ENCODE measurements at places on chromosomes 11 and 22. TPM values are rescaled to one million over a fixed set of nuclear protein-coding genes. Genes with fewer than 3 reads are reported as not detected.

DNA sequence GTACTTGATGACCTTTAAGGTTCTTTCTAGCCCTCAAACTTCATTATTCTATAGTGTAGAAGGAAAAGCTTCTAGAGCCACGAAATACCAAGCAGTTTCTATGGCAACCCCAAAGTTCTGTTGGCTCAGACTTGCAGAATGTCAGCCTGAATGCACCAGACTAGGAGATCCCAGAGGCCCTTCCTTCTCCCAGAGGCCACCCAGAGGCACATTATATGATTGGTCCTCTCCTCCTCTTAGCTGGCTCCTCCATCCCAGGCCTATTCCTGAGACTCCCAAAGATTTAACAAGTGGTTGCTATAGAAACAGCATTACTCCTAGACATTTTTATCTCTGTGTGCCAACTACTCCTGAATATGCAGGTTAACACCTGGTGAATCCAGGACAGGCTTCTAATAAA lies 69.2 kb upstream of the CCDC90B start:
- no peak for DNase-seq

- DNase-seq, result no peak
Observed at GRCh38 chr11:36458129-36458915, 51.8 kb downstream of the TRAF6 start.

- DNase-seq, result no peak
Observed at GRCh38 chr11:93490996-93491618, 52.1 kb downstream of the SMCO4 start.

DNA sequence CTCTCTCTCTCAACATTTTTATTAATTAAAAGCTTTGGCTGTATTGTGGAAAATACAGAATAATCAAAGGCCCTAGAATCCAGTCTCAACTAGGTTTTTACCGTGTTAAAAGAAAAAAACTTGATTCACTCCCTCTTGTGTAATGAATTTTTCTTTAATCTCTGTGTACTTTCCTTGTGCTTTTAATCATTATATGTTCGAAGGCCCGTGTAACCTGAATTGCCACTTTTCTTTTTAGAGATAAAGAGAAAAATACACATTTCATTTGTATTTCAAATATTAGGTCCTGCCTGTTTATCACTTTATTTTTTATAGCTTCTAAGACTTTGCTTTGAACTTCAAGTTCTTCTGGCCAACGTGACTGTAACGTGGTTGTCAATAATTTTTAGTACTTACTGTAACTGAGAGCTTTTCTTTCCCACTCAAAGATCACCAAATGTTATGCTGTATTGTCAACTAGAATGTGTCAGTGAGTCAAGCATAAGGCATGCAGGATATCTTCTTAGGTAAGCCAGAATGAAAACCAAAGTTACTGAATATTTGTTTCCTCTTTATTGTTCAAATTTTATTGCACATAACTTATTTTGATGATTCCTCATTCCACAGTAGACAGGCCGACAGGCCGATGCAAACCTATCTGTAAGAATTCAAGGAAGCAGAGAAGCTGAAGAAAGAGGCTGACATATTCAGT lies 23.3 kb upstream of the FAR1 start:
- DNase-seq, result no peak

DNA sequence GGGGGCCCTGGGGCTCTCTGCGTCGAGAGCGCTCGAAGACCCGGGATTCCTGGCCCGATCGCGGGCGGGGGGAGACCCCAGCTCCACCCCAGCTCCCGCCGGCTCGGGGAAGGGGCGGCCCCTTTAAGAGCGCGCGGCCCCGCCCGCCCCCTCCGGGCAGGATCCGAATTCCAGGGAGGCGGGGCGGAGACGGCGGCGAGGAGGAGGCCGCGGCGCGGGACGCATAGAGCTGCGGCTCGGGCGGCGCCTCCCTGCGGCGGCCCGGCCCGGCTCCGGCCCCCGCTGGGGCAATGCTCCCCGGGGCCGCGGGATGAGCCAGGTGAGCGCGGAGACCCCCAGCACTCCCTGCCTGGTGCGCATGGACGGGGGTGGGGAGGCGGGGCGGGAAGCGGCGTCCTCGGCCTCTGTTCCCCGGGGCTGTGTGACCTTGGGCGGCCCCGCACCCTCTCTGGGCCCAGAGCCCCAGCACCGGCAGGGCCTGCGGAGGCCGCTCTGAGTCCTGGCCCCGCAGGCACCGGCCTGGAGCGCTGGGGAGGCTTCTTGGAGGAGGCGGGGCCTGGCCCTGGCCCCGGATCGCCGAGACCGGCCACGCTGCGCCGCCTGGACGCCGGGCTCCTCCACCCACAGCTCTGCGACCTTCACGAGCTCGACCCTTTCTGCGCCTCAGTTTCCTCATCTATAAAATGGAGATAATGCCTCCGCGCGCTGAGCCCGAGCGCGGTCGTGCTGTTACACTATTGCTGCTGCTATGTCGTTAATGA lies 565 bp downstream of the GAS2L1 start:
- DNase-seq, result peak; percentile 79

GRCh38 chr22:40176921-40177737 lies 596 bp upstream of the TNRC6B start:
- DNase-seq, result no peak

DNA sequence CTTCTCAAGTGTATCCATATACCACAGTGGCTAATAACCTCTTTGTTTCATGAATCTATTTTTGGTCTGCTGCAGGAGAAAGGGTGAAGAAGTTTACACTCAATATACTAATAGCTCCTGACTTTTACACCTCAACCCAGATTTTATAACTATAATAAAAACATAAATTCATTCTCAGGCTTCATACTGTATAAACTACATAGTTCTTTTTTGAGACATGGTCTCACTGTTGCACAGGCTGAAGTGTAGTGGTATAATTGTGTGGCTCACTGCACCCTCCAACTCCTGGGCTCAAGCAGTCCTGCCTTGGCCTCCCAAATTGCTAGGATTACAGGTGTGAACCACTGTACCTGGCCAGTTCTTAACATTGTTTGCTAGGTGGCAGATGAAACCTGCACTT lies 17.8 kb upstream of the CCDC179 start:
- DNase-seq, result no peak

DNA sequence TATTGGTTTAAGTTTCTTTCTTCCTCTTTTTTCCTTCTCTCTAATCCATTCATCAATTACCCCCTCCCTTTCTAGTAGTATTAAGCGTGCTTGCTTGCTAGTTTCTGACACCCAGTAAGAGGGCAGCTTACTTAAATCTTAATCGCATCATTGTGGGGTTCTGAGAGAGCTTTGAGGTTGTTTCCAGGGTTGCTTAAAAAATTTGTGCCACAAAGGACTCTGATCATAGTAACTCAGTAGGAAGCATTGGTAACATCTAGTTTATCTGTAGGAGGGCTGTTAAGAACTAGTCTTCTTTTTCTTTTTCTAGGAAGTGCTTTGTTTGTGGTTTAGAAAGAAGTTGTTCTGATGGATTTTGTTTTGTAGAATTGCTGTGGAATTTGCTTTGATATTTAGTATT lies 45.3 kb downstream of the TMEM135 start:
- no peak for DNase-seq

DNA sequence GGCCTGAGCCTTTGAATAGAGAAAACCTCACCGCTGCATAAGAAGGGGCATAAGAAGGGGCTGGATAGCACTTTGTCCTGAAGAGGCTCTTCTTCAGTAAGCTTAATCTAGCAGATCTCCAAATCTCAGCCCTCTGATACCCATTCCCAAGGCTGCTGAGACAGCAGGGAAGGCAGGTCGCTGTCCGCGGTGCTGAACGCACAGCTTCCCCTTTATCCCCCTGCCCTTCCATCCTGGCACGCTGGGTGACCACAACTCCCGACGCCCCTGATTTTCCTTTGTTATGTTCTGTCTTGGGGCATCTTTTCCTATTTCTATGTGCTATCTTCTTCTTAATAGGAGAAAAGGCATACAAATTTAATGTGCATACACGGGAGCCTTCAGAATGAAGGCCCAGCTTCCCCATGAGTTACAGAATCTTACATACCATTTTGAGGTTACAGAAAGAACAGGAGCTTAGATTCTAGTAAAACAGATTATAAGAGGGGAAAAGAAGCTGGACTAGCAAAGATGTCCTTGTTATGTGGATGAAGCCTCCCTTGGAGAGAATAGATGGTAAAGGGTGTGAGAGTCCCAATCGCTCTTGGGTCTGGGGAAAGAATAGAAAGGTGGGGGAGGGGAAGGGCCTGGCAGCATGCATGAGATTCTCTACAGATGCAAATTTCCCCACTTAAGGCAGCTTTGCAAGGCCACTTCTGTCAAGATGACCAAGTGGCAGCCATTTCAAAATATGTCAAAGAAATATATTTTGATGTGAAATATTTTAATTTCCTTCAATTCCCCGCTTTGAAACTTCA lies 5.7 kb upstream of the SULT4A1 start:
- no peak for DNase-seq

DNA sequence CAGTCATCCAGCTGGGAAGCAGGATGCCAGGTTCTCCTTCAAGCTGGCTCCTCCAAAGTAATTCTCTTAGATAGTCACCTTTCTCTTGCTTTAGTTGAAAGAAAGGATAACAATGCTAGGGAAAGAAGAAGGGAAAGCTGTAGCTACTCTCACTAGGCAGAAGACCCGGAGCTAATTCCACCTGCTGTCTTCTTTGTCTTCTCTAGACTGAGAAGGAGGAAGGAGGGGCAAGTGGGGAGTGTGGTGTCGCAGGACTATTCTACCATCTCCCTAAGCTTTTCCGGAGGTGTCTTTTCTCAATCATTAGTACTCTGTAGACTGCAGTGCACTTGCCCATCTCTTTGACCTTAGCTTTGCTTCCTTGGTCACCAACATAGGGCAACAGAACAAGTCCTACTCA lies 162.8 kb downstream of the NCAM1 start:
- no peak for DNase-seq

- no peak for DNase-seq
Observed at GRCh38 chr11:55732936-55733335, 40.3 kb upstream of the OR5D13 start.

Gene GGTLC3
- not detected for total RNA-seq

Gene BATF2
- 1.6 TPM for total RNA-seq

Gene RGL4
- not detected for total RNA-seq

Gene MAPK8IP1
- total RNA-seq, result 8.9 TPM

Gene NRXN2
- total RNA-seq, result 1.4 TPM

Gene ROBO4
- total RNA-seq, result 21.6 TPM

Gene SAA1
- 1.6 TPM for total RNA-seq
